Stimulated activated CD8-positive, alpha-beta memory T cell treated with anti-CD3 and anti-CD28 coated beads, Interleukin-7, amount 100 ng/mL, for 48 hours (primary cell): ENCODE measurements at places on chromosomes 1 and 21.

DNA sequence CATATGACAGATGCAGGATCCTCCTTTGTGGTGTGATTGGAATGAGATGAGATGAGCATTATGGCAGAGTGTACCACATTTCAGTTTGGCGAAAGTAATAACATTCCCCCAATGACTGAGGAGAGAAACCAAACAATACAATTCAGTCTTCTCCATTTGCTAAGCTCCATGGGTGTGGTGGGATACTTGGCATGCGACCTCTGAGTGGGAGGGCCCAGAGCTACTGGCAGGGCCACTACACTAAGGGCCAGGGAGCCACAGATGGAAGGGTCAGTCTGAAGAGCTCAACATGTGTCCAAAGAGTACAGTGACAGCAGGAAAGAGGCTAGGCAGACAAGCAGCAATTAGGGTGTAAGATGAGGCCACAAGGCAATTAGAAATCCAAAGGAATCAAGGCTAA lies 23.8 kb upstream of the PAXBP1 start:
- no peak for DNase-seq

GRCh38 chr1:163471779-163472650 lies 150.3 kb downstream of the NUF2 start:
- no peak for DNase-seq

- no peak for DNase-seq
These were observed 19.7 kb downstream of the BTG2 start for GRCh38 chr1:203325026-203325417.

DNA sequence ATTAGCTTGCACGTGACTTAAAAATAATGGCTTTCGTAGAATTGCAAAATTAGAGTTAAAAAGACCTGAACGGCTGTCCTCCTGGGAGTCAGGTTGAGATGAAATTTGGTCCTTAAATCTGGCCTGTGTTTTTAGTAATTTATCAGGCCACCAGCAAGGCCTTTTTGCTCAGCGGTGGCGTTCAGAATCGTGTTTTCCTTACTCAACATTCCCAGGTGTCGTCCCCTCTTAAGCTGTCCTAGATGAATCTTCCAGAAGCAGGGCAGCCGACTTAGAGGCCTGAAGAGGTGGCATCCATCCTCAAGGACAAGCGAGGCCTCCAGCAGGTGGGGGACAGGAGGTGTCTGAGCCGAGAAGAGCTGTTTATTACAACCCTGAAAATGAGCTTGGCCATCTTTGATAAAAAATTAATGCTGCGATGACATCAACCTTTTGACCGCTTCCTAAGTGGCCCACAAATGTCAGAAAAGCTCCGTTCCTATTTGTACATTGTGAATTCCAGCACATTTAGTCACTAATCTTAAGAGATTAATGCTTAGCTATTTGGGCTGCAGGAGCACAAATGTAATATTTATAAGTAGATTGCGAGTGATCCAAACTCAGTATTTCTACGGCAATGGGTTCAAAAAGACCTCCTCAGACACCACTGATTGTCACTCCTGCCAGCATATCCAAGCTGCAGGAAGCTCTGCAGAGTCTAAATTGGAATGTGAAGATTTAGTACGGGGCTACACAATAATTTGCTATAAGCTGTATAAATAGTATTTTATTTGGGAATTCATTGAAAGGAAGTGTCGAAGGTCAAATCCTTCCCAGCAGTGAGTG lies 344.1 kb upstream of the VAMP3 start:
- no peak for DNase-seq

GRCh38 chr1:46179138-46180081 lies 3.1 kb upstream of the P3R3URF start:
- DNase-seq: no peak

DNA sequence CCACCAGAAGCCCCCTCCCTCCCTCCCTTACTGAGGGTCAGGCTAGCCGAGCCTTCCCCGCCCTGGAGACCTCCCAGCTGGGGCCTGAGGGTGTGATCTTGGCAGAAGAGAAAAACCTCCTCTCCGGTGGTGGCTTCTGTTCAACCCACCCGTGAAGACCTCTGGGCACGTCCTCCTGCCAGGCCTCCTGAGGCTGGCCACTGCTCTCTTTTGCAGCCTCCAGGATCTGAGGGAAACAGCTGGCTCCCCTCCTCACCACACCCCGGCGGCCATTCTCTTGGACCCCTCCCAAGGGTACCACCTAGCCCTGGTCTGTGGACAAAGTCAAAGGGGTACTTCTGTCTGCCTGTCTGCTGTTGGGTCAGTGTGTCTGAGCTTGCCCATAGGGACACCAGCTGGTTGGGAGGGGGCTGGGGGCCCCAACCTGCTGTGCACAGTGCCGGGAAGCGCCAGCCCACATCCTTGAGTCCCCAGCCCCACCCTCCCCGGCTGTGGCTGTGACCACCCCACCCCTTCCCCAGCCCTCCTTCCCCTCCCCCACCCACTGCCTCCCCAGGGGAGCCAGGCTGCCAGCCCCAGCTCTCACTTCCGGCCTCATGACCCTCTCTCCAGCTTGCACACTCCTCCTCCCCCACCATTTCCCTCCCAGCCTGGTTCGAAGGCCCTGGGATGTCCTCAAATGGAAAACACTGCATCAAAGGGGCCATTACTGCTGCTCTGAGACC lies 48.1 kb downstream of the AHDC1 start:
- DNase-seq: no peak

DNA sequence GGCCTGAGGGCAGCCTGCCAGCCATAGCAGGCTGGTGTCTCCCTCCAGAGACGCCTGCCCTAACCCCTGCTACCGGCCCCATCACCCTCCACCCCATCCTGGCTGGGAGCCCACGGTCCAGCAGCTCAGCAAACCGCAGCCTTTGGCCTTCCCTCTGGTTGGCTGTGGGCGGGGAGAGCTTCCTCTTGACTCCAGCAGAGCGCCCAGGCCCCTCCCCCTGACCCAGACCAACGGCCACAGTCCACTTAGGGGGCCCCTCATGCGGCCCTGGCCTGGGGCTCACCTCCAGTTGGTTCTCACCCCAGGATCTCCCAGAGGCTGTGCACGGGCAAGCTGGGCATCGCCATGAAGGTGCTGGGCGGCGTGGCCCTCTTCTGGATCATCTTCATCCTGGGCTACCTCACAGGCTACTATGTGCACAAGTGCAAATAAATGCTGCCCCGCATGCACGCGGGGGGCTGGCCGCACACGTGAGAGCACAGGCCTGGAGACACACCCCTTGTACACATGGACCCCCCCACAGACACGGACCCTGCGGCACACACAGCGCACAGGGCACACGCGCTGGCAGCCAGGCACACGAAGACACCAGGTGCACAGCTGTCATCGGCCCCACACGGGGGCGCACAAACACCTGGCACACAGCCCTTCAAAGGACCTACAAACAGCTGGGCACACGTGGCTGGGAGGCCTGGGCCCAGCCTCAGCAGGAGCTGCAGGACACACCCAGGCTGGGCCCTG lies 3.1 kb downstream of the SMIM1 start:
- DNase-seq: no peak

- DNase-seq: no peak
These were observed 572.3 kb downstream of the MATN1 start for GRCh38 chr1:30151119-30151518.

DNA sequence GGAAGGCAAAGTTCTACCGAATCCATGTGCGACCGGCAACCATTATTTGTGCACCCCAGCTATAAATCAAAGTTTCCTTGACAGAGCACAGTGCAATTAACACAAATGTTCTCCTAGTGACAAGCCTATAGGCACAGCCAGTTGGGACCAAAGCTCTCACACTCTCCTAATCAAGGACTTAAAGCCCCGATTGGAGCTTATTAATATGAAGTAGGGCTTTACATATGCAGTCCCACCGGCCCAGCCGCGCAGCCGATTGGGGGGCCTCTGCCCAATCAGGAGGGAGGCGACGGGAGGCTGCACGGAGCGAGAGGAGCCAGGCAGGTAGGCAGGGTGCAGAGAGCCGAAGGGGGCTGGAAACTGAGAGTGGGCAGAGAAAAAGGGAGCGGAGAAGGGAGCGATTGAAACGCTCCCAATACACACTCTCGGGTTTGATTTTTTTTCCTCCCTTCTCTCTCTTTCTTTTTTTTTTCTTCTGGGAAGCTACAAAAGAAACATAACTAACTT lies at the start of gene ESRRG:
TSS of gene ESRRG (minus strand) at position 156 of the 507 bp plus-strand sequence. CDS start at position 26, 130 bp downstream.
- no peak for DNase-seq

DNA sequence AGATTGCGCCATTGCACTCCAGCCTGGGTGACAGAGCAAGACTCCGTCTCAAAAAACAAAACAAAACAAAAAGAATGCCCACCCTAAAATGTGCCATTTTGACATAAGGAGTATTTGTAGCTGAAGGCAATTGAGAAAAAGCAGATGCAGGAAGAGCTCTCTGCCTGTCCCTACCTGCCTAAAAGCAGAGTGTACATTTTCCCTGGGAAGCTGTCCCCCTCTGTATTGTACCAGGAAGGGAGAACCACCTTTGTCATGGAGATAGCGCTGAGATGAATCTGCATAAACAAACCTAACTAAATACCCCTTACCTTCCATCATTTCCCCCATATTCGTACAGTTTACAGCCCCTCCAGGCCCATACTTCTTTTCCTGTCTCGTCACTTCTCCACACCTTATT lies 94.4 kb upstream of the SLC45A1 start:
- no peak for DNase-seq

DNA sequence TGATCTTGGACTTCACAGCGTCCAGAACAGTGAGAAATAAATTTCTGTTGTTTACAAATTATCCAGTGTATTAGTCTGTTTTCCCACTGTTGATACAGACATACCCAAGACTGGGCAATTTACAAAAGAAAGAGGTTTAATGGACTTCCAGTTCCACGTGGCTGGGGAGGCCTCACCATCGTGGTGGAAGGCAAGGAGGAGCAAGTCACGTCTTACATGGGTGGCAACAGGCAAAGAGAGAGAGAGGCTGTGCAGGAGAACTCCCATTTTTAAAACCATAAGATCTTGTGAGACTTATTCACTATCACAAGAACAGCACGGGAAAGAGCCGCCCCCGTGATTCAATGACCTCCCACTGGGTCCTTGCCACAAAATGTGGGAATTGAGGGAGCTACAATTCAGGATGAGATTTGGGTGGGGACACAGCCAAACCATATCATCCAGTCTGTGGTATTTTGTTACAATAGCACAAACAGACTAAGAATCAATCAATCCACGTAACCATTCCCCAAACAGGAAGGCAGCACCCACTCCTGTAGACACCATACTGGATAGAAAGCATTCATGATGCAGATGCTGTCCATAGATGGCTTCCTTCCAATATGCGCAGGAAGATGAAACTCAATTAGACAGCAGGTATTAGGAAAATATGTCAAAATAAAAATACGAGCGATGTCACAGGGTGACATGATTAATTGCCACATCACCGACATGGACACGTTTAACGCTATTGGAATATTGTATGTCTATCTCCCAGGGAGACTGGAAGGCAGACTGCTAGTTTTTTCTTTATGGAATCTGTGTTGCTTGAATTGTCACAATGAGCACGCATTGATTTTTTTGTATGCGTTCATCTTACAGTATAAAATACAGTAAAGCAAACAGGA lies 22.8 kb downstream of the ECE1 start:
- no peak for DNase-seq

GRCh38 chr1:183886853-183887252 lies 81.9 kb downstream of the RGL1 start:
- no peak for DNase-seq

DNA sequence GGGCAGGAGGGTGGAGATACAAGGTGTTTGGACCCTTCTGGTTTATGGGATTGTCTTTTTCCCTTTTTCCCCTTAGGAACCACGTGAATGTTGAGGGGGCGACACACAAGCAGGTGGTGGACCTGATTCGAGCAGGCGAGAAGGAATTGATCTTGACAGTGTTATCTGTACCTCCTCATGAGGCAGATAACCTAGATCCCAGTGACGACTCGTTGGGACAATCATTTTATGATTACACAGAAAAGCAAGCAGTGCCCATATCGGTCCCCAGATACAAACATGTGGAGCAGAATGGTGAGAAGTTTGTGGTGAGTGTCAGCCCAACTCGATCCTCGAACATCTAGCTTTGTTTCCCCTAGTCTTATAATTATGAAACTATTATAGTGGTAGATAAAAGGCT lies 27.0 kb downstream of the SNX27 start:
- no peak for DNase-seq

DNA sequence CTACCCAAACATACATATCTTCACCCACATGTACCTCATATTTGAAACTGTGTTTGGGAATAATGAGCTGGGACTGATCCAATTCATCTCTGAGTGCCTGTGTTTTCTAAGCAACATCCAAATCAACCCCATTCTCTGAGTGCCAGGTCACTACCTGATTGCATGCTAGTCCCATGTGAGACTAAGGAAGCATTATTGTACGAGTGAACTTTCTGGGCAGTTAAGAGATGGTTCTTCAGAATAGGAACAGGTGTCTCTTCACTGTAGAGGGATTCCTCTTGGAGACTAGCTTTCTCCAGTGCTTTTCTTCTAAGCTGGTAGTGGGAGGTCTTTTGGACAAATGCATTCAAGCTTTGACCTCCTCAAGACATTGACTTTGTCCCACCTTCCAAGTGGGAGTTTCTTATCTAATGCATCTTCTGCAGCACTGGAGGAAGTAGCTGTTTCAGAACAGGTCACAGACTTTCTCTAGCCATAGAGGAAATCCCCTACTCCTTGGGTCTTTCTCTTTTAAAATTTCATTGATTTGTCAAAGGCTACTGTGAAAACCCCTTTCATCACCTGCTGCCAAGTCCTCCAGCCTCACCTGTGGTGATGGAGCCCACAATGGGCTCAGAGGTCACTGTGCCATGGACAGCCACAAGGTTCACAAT lies 172.0 kb upstream of the KIAA0040 start:
- DNase-seq: no peak

DNA sequence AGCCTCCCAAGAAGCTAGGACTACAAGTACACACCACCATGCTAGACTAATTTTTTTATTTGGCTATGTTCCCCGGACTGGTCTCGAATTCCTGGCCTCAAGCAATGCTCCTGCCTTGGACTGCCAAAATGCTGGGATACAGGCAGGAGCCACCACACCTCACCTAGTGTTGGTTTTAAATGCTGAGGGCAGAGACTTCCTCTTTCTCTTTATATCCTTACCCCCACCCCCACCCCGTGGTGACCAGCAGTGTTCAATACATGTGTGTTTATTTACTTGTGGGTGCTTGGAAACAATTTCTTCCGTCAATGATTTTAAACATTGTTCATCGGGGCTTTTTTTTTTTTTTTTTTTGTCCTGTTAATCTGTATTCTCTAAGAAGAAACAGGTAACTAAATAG lies 158.9 kb downstream of the ZBTB18 start:
- DNase-seq: no peak

GRCh38 chr1:74471470-74471869 lies 40.9 kb downstream of the LRRC53 start:
- no peak for DNase-seq

GRCh38 chr1:156246781-156247459 lies 936 bp downstream of the PAQR6 start:
- no peak for DNase-seq

- DNase-seq: peak; percentile 46
These were observed 49.8 kb downstream of the DISP3 start for GRCh38 chr1:11528611-11529261.

DNA sequence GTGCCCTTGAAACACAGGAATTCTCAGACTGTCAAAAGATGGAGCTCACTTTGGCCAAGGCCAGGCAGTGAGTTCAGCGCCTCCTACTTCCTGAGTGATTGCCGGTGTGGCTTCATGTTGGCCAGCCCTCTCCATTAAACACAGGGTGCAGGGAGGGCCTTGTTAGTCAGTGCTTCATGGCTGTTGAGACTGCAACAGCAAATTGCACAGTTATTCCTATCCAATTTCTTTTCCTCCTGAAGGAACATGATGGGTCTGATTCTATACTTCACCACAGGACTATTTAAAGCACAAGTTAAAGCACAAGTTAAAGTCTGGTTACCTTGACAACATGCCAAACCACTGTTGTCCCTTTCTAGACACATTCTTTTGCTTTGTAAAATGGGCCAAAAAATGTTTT lies 156.6 kb downstream of the SIPA1L2 start:
- DNase-seq: no peak

- no peak for DNase-seq
These were observed 119.5 kb upstream of the COA6 start for GRCh38 chr1:234253732-234254131.
